ENCODE measurements at places on chromosomes 5 and 9. TPM values are rescaled to one million over a fixed set of nuclear protein-coding genes. Genes with fewer than 3 reads are reported as not detected.

DNA sequence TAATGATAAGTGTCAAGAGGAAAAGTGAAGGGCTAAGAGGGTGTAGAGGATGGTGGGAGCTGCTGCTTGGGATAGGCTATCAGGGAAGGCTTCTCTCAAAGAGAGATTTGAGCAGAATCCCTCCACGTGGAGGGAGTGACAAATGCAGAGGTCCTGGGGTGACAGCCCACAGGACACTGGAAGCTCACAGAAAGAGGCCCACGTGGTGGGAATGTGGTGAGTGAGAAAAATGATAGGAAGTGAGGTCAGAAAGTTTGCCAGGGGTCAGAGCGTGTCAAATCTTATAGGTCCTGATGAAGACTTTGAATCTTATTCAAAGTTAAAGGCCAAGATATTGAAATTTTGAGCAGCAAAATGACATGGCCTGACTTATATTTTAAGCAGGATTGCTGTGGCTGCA is 125.3 kb downstream of the EGFLAM start:
- DNase-seq, result no peak

- no peak for DNase-seq
Measured at GRCh38 chr5:83740741-83741140, 20.1 kb upstream of the HAPLN1 start.

- peak; percentile 50 for DNase-seq
Measured at GRCh38 chr9:134163371-134164196, 780 bp downstream of the RNU6ATAC start.

GRCh38 chr5:39691993-39692392 is 267.2 kb upstream of the DAB2 start:
- peak; percentile 70 for DNase-seq

DNA sequence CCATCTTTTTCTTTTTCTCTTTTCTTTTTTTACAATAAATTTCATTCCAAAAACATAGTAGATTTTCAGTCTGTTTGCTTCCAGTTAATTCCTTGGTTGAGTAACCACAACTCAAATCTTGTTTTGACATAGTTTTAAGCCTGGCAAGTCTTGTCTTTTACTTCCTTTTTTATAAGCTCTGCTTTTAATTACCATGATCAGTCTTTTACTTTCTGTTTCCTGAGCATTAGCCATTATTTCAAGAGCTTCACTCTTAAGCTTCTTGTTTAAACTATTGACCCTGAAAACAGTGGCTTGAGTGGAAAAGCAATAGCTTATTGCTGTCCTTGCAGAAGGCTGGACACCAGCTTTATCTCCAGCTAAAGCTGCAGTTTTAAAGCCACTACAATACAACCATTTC is 1363.3 kb downstream of the MAT2B start:
- DNase-seq, result no peak

DNA sequence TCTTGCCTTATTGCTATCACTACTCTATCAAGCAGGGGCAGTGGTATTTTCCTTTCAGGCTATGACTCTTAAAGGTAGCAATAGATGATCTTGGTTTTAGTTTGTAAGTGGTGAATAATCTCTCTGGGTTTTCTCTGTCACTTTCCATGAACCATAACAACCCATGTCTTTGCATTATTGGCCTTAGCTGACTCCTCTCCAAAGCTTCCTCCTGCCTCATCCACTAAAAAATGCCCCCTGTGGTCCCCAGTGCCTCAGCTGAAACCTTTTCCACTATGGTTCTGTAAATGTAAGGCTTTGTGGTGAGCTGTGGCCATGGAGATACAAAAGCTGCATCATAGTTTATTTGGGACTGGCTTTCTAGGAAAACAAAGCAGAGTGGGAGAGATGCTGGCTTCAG is 128.8 kb downstream of the GPBP1 start:
- no peak for DNase-seq

DNA sequence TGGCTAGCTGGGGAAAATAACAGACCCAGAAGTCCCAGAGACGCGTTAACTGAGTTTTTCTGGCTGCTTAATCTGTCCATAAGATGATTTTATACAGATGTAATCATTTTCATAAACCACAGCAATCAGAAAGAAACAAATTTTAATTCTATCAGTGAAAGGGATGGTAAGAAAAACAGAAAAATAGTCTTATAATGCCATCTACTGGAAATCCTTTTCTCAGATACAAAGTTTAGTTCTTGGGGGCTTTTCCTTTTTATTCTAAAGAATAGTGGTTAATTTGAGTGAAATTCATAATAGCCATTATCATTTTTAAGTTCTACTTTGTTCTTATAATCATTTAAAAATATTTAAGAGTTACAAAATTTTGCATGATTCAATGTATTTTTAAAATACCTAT is 44.4 kb downstream of the DROSHA start:
- DNase-seq, result no peak

GRCh38 chr5:27908341-27908740 is 870.0 kb upstream of the CDH9 start:
- peak; percentile 49 for DNase-seq

DNA sequence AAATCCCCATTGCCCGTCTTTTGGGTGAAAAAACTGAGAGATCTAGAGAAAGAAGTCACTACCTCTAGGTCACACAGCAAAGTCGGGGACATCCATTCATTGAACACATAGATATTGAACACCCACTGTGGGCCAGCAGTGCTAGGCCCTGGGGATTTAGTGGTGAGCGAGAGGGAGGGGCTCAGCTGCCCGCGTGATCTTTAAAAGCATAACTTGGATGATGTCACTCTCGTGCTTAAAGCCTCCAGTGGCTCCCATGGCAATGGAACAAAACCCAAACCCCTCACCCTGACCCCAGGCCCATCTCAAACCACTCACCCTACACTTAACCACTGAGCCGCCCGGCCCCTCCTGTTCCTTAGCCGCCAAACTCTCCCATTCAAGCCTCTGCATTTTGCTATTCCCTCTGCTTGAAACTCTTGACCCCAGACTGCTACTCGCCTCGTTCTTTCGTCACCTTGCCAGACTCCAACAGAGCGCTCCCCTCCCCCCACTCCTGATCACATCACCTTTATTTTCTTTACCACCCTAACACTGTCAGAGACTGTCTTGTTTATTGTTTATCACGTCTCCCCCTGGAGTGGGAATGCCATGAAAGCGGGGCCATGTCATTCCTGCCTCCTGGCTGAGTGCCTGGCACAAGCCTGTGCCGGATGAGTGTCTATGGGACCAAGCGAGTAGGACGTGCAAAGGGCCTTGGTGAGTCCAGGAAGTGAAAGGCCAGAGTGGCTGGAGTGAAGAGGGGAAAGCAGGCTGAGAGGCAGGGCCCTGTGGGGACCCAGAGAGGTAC is 710 bp upstream of the PIP5KL1 start:
- peak; percentile 22 for DNase-seq

DNA sequence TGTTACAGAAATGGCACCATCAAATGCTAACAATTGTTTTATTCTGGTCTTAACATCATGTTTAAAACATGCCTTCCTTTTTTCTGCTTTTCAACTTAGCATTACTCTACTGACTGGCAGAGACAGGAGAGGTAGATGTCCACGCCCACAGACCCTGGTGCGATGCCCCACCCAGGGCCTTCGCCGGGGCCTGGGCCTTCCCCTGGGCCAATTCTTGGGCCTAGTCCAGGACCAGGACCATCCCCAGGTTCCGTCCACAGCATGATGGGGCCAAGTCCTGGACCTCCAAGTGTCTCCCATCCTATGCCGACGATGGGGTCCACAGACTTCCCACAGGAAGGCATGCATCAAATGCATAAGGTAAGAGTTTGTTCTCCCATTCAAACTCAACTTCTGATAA is 13.7 kb downstream of the SMARCA2 start:
- DNase-seq, result no peak

- no peak for DNase-seq
Measured at GRCh38 chr5:179779826-179780225, 14.0 kb upstream of the LTC4S start.

GRCh38 chr5:138275379-138275782 is 960 bp upstream of the GFRA3 start:
- DNase-seq, result no peak

GRCh38 chr9:126240835-126241234 is 85.8 kb upstream of the MVB12B start:
- DNase-seq, result no peak

GRCh38 chr9:136935651-136936050 is 8.9 kb downstream of the FBXW5 start:
- no peak for DNase-seq

DNA sequence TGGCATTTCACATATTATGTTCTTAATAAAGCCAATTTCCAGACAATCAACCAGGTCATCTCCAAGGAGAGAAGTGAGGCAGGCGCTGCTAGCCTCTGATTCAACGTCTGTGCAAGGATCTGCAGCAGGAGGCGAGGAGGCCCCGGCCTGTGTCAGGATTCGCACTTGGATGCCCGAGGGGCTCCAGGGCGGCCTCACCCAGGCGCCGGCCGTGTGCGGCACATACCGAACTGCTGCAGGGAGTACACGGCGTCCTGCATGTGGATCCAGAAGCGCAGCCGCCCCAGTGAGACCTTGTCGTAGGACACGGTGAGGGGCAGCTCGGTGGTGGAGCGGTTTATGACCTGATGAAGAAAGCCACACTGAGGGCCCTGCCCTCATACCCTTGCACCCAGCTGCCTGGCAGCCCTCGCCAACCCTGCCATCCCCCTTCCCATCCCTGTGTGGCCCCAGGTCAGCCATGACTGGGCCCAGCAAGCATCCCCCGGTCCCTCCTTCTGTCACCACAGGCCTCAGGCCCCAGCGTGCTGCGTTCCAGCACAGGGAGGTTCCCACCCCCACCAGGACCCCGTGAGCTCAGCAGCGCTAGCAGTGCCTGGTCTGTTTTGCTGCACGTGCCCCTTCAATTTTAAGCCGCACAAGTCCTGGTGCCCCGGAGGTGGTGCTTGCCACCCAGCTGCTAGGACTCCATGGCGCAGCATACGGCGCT is 9.9 kb downstream of the CLPTM1L start:
- no peak for DNase-seq

GRCh38 chr5:74244406-74244805 is 396.1 kb downstream of the ENC1 start:
- DNase-seq, result no peak

GRCh38 chr5:143752165-143752850 is 59.7 kb upstream of the HMHB1 start:
- no peak for DNase-seq

DNA sequence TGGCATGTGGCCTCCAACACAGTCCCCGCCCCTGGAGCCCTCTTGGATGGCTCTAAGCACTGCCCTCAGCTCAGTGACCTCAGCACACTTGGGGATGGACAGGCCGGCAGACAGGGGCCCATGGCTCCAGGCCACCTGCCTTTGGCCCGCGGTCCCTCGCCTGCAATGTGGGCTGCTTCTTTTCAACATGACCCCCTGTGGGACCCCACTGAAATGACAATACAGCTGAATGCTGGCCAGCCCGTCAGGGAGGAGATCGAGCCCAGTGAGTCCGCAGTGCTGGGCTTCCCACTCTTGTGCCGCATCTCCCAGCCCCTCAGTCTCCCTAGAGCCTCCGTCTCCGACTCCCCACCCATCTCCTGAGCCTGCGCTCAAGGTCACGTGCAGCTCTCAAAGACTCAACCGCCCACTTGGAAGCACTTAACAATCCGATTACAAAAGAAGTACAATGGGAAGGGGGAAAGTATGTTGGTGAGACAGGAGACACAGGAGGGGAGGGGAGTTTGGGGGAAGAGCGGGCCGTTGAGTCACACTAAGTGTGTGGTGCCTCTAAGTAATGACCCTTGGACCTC is 238.9 kb downstream of the HSPA4 start:
- no peak for DNase-seq

DNA sequence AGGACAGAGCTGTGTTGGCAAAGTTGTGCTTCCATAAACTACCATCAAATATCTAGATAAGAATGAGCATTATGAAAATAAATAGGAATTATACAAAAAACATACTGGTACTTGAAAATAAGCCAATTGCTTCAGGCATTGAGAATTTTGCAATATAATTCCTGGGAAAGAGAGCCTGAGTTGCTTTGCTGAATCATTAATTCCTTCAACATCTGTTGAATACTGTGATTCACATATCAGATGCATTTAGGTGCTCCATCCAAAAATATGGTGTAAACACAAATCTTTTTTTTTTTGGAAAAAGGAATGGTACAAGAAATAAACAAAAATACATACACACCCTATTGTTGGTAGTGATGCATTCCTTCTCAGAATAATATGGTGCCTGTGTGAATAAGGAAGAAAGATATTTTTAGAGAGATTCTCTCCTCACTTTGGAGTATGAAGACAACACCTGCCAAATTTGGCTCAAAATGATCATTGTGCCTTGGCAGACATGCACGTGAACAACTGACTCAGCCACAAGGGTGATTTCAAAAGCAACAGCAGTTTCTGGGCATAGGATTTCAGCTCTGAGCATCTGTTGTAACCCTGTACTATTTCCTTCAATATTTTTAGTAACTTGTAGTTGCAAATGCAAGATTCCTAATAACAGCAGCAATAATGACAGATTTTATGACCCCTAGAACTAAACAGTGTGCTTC is 96.7 kb downstream of the CAVIN4 start:
- no peak for DNase-seq

DNA sequence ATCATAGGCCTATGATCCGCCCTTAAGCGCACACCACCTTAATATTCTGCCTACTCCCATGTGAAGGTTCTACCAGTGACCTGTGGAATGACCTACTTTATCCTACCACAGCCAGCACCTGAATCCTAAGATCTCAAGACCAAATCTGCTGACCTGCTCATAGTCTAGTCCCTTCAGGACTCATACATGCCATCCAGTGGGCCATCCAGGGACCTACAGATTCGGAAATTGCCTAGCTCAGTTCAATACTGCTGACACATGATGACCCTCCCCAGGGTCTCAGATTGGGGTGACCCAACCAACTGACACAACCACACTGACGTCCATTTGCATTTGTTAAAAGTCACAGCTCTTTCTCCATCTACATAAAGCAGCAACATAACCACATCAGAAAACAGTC is 443.8 kb upstream of the ST8SIA4 start:
- no peak for DNase-seq

The IFNA13 gene
- not detected for total RNA-seq

The PLCXD3 gene
- total RNA-seq, result 5.0 TPM

The SLC6A3 gene
- total RNA-seq, result not detected

The TMC1 gene
- not detected for total RNA-seq

The TRIM23 gene
- 7.7 TPM for total RNA-seq

The CSF1R gene
- not detected for total RNA-seq

The KIF12 gene
- 6.3 TPM for total RNA-seq

The LCN9 gene
- total RNA-seq, result not detected

The GRIA1 gene
- total RNA-seq, result not detected

The GABRP gene
- total RNA-seq, result not detected

The PCDHGB3 gene
- total RNA-seq, result 1.2 TPM
